ENCODE measurements at places on chromosomes 1 and 21.

- DNase-seq = no peak
Observed at GRCh38 chr1:229717786-229718576, 91.9 kb downstream of the URB2 start.

- no peak for DNase-seq
Observed at GRCh38 chr1:112817555-112818373, 102.6 kb upstream of the PPM1J start.

- DNase-seq = peak; percentile 84
Observed at GRCh38 chr1:70486676-70487458, 75.8 kb downstream of the CTH start.

DNA sequence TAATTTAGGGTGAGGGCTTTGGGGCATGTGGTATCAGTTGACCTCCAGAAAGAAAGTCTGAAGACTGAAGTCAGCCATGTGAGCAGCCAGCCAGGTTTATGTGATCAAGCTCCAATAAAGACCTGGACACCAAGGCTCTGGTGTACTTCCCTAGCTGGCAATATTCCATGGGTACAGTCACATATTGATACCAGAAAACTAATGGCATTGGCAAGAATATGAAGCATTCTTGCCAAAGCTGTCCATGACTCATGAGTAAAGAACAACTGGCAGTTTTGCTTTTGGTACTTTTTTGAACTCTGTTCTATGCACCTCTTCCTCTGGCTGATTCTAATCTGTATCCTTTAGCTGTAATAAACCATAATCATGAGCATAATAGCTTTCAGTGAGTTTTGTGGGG, 415.3 kb upstream of the CAMK1G start:
- DNase-seq = no peak

GRCh38 chr1:13941315-13941714, 241.3 kb downstream of the PRDM2 start:
- no peak for DNase-seq

DNA sequence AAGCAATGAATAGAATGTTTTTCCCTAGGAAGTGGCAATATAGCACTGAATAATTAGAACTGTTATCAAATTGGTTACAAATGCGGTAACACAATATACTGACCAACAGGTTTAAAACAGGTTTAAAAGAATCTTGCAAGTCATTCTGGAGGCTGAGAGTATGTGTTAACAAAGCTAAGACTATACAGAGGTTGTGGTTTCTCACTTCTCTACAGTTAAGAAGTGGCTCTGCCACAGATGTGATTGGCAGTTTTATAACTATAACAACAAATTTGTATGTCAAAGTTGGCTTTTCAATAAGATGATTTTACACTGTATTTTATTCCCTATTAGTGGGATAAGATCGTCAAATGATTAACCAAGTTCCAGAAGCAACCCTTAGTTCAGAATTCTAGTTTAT, 7.1 kb downstream of the ANGEL2 start:
- DNase-seq = no peak

GRCh38 chr1:98662356-98662670, 792 bp downstream of the SNX7 start:
- peak; percentile 6 for DNase-seq

- no peak for DNase-seq
Observed at GRCh38 chr1:18446751-18447150, 34.0 kb upstream of the KLHDC7A start.

- no peak for DNase-seq
Observed at GRCh38 chr1:227486559-227486958, 76.8 kb upstream of the ZNF678 start.
